ENCODE measurements at places on chromosomes 3 and 15. TPM values are rescaled to one million over a fixed set of nuclear protein-coding genes. Genes with fewer than 3 reads are reported as not detected.

GRCh38 chr3:99505646-99506269, 132.6 kb upstream of the COL8A1 start:
- DNase-seq: no peak

- DNase-seq: no peak
Observed at GRCh38 chr15:75591655-75592364, 12.7 kb upstream of the PTPN9 start.

- DNase-seq: no peak
Observed at GRCh38 chr3:183987000-183987600, 30.6 kb downstream of the ABCC5 start.

MAGI1 gene
- 34.7 TPM for total RNA-seq

PLCH1 gene
- 5.1 TPM for total RNA-seq

HIGD2B gene
- not detected for total RNA-seq
